ENCODE measurements at places on chromosomes 13 and 19.
A peak's percentile ranks its signal among the peaks of the same experiment; 100 is the strongest.

DNA sequence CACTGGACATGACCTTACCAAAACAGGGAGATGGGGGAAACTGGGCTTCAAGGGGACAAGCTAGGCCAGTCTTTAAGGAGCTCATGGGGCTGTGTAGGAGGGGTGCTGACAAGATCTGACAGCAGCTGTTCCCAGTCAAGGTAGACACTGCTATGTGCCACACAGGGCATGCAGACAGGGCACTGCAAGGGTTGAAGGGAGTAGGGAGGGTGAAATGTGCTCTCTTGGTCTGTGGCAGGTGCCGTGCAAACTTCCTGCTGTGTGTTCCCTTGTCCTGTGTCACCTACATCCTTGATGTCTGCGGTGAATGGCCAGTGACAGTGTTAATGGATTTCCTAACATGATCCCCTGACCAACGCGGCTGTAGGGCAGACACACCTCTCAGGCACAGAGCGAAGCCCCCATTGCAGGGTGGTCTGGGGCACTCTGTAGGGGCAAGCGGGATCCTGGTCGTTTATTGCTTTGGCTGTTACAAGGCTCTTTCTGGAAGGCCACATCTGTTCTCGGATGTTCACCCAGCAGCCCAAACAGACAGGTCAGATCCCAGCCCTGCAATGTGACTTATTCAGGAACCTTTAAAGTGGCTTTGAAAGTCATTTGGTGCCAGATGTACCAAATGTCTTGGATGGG is 199.5 kb upstream of the ZNF536 start:
- no peak for DNase-seq

GRCh38 chr13:32284927-32285632 is 30.1 kb downstream of the ZAR1L start:
- peak; percentile 72 for DNase-seq

DNA sequence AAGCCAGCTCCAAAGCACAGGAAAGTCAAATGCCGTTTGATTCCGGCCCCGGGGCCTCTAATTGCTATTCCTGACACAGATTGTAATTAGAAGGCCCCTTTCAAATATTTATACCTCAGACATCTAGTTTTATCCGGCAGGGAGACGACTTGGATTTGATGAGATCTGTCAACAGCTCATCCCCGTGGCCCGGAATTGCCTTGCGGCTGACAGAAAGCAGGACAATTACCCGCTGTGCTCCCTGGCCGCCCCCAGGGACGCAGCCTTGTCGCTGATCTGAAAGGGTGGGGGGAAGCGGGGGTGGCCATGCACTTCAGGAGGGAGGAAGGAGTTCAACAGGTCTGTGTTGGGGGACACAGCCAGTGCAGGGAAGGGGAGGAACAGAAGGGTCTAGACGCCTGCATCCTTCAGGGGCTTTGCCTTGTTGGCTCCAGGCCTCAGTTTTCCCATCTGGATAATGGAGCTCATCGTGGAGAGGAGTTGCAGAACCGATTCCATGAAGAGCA is 1.8 kb upstream of the SHD start:
- DNase-seq, result no peak

- no peak for DNase-seq
These were observed 302.0 kb upstream of the MIR17HG start for GRCh38 chr13:91045351-91046034.

DNA sequence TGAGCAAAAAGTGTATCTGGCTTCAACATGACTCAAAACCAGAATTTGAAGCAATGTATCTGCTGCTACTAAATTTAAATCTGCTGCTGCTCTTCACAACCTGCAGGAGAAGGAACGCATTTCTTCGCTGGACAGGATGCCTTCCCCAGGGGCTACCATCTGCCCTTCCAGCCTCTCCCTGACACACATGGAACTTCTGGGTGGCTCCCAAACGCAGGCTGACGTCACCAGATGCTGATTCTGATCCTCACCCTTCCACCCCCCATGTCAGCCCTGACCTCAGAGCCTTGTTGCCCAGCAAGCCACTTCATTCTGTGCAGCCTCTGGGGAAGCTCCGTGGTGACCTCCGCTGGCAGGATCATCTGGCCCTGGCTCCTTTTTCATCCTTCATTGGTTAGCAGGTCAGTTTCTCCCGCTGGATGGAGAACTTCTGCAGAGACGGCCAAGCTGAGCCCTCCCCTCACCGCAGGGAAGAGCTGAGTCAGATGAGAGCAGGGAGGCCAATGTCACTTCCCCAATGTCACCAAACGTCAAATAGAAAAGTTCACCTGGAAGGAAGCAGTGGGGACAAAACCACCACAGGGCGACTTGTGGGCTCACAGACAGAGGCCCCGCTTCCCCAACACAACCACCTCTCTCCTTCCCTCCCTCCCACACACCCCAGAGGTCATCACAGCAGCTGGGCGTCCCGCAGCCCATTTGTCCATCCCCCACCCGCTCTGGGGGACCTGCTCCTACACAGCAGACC is 14.0 kb upstream of the RAB20 start:
- DNase-seq, result no peak

DNA sequence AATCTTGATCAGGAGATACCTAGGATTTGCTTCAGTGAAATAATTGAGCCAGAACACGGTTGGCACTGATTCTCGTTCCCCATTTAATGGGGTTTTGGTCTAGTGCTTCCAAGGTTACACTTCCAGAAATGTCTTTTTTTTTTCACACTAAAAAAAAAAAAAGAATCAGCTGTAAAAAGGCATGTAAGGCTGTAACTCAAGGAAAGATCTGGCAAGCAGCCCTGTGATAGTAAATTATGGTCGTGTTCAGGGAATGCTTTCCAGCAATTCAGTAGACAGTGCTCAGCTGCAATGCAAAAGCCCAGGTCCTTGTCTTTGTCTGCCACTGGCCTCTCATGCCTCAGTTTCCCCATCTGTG is 27.2 kb upstream of the NDUFS7 start:
- no peak for DNase-seq

DNA sequence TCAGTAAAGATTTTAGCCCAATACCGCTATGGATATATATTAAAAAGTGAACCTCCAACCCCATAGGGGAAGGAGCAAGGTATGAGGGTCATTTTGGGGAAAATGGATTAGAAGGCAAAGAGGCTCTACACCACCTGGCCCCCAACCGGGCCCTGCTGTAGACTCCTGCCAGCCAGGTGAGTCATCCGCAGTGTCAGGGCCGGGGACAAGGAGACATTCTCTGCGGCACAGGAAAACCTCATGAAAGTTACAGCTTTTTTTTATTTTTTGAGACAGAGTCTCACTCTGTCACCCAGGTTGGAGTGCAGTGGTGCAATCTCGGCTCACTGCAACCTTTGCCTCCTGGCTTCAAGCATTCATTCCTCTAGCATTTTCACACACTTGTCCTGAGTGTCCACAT is 32.0 kb downstream of the ZFR2 start:
- DNase-seq, result no peak

DNA sequence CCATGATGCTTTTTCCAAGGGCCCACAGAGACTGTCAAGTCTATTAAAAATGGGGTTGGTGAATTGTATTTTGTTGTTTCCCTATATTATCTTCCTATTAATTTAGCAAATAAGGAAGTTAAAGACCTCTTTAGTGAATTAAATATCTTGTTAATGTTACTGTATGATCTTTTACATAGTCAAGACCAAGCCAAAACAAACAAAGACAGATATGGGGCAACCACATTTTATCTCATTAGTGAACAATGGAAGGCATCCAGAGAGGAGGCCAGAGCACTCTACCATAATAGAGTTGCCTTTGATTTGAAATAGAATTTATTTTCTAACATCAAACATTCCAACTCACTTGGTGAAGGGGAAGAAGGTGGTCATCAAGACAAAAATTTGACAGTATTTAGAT is 169.4 kb downstream of the B3GLCT start:
- no peak for DNase-seq

- no peak for DNase-seq
These were observed 342.6 kb downstream of the ITGBL1 start for GRCh38 chr13:101795025-101795424.

DNA sequence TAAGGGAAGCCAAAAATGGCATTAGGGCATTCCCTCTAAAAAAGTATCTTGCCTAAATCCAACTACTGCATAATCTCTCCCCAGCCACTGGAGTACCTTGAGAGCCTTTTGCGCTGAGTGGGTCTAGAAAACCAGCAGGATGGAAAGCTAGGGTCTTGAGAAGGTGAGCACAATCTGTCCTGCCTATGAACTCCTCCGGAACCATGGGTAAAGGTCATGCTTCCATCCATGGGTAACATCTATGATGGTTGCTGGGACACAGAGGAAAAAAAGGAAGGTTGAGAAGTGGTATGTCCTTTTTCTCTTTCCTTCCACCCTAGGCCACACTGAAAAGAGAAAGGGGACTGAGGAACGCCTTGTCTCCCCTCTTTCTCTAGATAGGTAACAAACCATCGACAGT is 52.4 kb downstream of the ZNF676 start:
- peak; percentile 2 for DNase-seq

DNA sequence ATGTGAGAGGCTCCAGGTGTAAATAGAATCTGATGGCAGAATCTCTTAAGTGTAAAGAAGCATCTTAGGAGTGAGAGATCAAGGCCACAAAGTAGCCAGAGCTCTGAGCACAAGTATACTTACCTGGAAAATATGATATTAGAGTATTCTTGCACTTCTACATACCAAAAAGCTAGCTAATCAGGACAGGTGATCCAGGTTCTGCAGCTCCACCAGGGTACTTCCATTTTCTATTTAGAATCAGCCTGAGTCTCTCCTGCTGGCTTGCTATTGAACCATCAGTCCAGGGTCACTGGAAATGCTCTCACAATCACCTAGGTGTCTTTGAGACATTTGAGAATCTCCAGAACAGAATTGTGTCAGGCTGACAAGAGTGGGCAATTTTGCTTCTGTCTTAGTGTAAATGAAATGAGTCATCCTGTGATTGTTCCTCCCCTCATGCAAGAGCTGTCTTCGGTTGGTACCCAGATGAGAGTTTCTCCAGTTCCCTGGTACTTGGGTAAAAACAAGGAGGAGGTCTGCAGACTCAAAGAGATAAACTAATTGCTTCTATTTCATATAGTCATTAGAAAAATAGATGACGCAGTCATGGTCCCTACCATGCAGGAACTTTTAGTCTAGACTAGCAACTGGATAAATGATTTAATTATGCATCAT is 14.6 kb downstream of the ZNF254 start:
- no peak for DNase-seq

DNA sequence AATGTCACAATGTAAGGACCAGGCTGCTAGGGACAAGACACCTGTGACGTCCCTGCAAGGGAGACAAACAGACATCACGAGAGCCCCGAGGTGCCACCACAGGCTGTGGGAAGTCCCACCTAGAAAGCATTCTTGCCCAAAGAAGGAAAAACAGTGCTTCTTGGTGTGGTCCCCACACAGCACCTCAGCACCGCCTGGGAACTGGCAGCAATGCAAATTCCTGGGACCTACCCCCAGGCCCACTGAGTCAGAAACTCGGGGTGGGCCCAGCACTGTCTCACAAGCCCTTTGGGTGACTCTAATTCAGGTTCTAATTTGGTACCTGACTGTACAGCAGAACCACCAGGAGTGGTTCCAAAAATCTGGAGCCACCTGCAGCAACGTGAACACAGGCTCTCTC is 13.8 kb upstream of the CCNP start:
- no peak for DNase-seq

DNA sequence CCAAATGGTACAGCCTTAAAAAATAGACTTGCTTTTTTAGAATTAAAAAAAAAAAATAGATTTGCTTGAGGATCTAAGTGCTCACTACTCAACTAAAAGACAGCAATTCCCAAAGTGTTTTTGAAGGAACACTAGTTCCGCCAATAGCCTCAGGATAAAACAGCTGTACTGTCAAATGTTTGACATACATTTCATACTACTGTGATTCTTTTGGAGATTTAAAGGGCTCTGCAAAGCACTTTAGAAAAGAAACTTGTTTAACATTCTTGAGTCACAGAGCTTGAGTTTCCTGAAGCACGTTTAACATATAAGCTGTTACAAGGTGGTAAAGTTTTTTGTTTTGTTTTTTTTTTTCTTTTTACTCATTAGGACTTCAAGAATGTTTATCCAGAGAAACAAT is 23.1 kb upstream of the KLF5 start:
- DNase-seq, result no peak

GRCh38 chr19:5615756-5616327 is 6.7 kb downstream of the SAFB2 start:
- no peak for DNase-seq

DNA sequence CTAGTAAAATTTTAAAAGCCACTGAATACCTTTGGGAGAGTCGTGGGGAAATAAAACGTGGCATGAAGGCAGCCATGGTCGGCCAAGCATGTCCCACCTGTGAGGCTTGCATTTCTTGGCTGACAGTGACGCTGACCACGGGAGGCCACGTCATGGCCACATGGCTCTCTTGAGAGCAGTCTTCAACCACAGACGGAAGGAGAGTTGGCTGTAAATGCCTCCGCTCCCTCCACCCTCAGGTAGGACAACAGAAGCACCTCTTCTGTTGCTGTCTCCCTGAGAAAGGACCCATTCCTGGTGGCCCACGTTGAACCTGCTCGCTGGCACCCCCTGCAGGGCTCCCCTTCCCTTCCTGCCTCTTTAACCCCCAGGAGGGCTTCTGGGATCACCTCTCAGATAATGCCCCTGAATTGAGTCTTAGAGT is 10.6 kb upstream of the LRRC25 start:
- DNase-seq, result no peak

DNA sequence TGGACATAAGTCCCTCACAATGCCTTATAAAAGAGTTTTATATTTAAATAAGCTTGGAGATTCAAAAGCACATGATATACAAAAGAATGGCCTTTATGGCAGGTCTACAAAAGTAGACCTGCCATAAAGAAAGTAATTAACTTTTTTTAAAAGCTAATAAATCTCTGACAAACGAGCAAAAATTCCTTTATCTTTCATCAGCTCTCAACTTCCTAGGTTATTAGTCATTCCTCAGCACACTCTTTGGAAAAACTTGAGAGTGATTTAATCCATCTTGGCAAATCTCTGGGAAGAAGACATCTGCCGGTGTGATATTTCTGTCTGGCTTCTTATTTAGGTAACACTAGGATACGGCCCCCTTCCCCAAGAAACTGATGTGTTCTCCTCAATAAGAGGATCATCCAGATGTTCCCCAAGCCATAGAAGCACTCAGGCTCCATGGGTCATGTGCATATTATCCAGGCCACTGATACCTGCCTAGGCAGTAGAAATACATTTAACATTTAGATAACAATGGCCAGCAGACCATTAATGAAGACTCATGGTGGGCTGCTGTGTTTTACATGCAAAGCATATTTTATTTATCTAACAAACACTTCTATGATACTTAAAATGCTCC is 372.7 kb downstream of the LIG4 start:
- DNase-seq, result peak; percentile 30

DNA sequence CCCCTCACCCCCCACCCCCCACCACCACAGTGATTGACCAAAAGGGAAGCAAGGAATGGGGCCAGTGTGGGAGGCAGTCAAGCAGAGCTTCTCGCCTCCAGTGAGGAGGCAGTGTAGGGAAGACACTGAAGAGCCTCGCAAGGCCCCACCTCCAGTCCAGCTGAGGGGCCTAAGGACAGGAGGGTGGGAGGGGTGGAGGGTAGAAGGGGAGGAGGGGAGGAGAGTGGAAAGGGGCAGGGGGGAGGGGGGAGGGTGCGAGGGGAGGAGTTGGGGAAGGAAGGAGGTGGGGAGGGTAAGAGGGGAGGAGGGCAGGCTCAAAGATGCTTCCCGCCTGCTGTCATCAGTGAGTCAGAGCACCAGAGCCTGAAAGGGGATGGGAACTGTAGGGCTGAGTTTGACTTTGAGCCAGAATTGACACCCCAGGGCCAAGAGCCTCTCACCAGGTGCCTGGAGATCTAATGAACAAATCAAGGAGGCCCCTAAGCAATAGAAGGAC is 786.2 kb downstream of the UQCRFS1 start:
- peak; percentile 5 for DNase-seq
